ENCODE measurements at places on chromosomes 7 and 10. TPM values are rescaled to one million over a fixed set of nuclear protein-coding genes. Genes with fewer than 3 reads are reported as not detected.

- peak; percentile 64 for DNase-seq
Measured at GRCh38 chr10:72375585-72375984, 20.9 kb upstream of the DNAJB12 start.

- DNase-seq, result peak; percentile 37
Measured at GRCh38 chr10:88702848-88703597, 3.0 kb upstream of the LIPK start.

The SVOPL gene
- total RNA-seq, result not detected

DNA sequence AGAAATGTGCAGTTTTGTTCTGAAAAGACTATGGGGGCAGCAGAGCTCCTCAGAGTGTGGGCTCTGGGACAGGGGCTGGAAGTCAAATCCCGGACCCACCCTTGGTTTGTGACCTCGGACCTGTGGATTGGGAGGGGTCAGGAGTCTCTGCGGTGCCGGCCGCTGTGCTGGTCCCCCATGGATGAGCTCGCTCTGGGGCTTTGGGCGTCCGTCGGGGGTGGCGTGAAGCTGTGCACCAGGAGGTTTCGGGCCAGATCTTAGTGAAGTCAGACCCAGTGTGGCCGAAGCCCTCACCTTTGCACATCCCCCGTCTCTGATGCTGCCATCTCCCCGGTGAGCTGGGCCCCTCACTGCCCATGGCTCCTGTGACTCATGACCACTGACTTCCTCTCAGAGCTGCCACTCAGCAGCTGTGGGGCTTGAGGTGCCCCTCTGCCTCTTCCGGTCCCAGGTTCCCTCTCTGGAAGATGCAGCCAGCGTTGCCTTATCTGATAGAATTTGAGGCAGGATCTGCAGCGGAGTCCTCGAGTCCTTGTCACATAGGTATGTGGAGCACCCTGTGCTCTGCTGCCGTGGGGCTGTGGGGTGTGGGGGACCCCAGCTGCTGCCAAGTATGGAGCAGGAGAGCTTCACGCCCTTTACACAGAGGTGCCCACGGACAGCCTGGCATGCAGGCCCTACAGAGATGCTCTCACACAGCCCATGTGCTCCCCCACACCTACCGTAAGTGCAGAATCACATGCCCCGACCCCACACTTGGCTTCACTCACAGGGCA, 11.4 kb upstream of the SCART1 start:
- peak; percentile 7 for DNase-seq

Data from stomach (tissue), 19 donors.